ENCODE measurements at places on chromosomes 6 and 20.

GRCh38 chr20:50144362-50144761 is 9.2 kb downstream of the PEDS1 start:
- no peak for DNase-seq

- DNase-seq, result no peak
Measured at GRCh38 chr6:8436966-8437365, 1.6 kb upstream of the SLC35B3 start.

DNA sequence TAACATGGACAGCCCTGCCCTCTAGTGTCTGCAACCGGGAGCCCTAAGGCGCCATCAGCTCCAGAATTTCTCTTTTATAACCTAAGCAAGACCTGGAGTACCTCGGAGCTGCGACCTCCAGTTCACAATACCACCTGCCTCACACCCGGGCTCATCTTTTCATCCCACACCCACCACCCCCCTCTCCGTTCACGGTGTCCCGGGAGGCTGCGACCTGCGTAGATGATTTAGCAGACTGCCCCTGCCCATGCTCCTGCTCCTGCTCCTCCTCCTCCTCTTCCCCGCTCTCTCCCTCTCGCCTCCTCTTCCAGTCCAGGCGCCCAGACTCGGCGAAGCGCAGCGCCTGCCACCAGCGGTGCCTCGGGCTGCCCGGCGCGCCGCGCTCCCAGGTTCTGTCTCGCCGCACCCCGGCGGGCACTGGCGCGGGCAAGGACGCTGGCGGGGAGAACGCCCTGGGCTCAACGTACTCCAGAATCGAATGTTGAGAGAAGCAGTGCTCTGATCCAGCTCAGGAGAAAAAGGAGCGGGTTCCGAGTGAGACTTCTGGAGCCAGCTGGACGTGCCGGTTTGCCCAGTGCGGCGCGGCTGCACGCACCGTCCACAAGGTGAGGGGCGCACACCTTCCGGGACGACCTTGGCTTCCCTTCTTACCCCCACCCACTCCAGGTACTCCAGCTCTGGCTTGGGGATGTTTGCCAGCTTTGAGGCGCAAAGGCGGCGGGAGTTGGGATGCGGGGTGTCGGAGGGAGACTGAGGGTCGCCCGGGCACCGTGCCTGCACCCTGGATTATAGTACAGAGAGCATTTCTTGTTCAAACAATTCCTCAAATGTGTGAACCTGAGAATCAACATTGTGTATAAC is at the start of gene HTR1E:
TSS of gene HTR1E (plus strand) at position 310 of the 861 bp plus-strand sequence. CDS start 77,807 bp downstream, outside the sequence.
- DNase-seq, result no peak

- DNase-seq, result no peak
Measured at GRCh38 chr20:16745204-16745603, 3.0 kb upstream of the OTOR start.

DNA sequence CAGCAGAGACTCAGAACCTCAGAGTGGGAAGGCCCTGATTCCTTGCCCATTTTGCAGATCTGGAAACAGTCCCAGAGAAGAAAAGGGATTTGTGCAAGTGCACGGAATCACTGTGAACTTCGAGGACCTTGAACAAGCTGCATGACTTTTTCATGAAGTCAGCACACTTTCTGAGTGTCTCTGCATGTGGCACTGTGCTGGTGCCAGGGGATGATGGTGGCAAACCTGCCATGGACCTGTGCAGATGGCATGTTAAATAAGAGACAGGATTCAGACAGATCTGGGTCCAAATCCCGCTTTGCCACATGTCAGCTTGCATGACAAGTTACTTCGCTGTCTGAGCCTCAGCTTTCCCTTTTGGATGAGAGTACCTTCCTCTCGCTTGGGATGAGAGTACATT is 26.8 kb downstream of the ZNF831 start:
- DNase-seq, result no peak

DNA sequence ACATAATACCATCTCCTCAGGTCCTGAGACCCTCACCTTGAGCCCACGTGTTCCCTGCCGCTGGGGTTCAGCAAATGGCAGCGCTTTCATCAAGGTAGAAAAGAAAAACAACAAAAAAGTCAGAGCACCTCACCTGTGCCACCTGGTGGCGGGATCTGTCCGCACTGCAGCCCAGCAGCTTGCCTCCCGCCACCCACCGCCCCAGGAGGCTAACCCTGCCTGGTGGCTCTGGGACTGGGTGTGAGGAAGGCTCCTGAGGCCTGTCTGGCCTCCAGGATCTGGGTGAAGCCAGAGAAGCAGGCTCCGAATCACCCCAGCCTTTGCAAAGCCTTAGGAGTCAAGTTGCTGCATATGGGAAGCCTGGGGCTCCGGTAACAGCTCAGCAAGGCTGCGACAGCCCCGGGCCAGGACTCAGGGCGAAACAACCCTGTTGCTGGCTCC is 270.8 kb downstream of the BMP7 start:
- DNase-seq, result no peak

DNA sequence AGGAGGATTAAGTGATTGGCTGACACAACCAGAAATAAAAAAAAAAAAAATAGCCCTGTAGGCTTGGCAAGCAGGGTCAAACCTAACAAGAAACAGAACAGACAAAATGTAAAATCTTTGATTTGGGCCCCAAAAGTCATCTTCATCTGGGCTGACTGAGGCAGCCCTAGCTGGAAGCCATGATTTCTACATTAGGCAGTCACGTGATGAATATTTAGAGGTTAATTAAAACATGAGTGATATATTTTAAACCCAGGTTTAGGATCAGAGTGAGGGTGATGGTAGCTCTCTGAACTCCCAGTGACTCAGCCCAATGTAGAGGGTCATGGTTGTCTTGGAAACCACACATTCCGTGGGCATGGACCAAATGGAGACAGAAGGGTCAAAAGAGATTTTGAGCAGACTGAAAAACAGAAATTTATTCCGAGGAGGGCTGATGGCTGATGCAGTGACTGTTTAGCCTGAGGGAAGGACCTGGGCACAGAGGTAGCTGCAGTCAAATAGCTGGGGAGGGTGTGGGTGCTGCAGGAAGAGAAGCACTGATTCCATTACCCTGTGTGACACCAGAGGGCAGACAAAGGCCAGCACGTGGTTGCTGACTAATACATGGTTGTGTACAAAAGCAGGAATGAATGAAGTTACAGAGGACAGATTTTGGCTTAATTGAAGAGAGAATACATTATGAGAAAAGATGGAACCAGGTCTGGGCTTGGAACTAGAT is 573.1 kb upstream of the CHD6 start:
- DNase-seq, result no peak

DNA sequence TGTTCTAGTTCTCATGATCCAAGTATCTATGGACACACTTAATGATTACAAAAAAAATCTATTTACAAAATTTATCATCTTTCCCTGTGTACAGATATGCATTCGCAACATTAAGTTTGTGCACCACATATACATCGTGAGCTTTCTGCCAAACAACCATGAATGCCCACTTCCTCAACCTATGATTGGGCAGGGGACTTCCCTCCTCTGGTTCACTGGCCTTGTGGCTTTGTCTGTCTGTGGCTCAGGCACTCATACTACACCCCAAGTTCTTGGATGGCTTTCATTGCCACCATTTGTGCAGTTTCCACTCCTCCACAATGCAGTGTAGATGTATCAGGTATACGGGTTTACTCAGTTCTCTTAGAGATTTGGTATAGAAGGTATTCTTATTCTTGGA is 74.9 kb downstream of the HS3ST5 start:
- no peak for DNase-seq

DNA sequence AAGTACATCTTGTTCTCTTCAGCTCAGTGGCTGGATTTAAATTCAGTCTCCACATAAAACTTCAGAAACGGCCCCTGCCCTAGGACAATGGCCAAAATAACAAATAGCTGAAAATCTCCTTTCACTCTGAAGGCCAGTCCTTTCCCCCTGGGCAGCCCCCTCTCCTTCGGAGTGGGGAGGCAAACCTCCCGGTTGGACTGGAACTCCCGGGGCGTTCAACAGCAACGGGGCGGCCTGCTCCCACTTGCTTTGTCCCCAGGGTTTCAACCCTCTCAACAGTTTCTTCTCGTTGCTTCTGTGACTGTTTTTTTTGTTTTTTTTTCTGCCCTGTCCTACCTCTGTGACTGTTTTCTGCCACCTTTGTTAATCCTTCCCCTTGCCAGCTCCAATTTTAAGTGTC is 102.6 kb upstream of the DUSP22 start:
- no peak for DNase-seq

GRCh38 chr20:33009214-33010132 is 2.0 kb downstream of the BPIFB2 start:
- DNase-seq, result no peak

- DNase-seq, result no peak
Measured at GRCh38 chr20:34938466-34939163, 17.0 kb downstream of the GSS start.

- DNase-seq, result no peak
Measured at GRCh38 chr20:5195655-5196054, 68.8 kb downstream of the CDS2 start.

DNA sequence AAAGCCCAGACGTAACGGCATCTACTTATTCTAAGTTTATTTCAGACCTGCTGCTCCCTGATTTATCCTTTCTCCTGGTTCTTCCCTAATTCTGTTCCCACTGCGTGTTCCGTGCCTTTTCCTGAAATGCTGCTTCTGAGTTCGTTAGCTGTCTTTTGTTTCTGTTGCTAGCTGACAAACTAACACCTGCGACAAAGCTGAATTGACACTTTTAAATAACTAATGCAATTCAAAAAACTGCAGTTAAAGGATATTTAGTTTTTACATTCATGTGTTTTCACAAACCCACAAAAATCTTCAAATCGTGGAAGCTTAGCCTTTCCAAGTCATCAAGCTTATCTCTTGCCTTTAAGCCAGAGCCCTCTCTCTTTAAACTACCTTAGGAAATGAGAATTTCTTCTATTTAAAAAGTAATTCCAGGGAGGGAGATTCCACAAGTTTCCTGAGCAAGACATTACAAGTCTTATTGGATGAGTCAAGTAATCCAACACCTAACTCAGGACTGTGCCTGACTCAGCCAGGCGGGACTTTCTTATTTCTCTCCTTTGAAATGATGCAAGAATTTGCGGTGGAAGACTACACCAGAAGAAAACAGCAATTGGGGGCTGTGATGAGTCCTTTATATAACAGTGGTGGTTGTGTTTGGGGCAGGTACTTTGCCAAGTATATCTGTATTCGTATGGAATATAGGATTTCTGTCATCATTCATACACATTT is 6.3 kb downstream of the ADTRP start:
- DNase-seq, result peak; percentile 84

- DNase-seq, result no peak
Measured at GRCh38 chr6:112800916-112801315, 453.8 kb downstream of the RFPL4B start.

DNA sequence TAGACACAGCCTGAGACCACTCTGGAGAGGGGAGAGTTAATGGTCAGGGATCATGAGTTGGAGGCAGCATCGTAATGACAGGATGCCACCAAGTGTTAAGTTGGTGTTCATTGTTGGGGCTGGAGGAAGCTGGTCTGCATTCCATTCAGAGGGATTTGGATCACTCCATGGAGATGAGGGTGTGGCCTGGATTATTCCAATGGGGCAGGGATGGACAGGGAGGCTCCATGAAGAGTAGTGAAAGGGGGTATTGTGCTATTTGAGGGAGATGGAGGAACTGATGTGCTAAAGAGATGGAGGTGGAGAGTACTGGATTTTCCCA is 1.1 kb downstream of the SAPCD1 start:
- no peak for DNase-seq

DNA sequence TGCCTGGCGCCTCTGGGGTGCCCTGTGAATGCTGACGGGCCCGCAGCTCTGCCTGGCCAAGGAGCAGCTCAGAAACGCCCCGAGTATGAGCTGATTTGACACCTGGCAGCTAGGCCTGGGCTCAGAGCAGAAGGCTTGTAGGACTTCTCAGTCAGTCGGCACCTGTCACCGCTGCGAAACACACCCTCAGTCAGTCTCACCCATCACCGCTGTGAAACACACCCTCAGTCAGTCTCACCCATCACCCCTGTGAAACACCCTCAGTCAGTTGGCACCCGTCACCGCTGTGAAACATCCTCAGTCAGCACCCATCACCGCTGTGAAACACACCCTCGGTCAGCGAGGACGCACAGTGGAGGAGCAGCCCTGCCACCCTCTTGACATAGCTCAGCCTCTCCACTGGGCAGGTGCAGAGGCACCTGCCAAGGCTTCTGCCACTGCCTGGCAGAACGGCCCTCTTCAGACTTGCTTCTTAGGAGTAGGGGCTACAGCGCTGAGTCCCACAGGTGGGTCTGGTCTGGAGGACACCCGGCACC is 109.0 kb downstream of the PSMB1 start:
- DNase-seq, result no peak

- DNase-seq, result no peak
Measured at GRCh38 chr20:61094581-61094980, 157.5 kb upstream of the CDH4 start.

DNA sequence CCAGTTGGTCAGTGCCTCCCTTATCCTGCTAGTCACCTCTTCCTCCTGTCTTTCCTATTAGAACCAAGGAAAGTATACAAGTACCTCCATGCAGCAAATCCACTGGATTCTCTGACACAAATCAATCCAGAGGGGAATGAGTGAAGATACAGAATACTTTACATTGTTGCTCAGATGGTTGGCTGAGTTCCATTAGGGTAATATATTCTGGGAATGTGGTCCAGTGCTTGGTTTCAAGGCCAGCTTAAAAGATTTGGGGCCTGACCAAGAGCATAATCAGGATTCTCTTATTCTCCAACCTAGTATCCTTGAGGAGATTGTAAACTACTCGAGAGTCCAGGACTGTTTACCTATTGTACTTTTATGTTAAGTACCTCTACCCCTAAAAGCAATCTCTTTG is 23.0 kb downstream of the CARMIL1 start:
- DNase-seq, result no peak

DNA sequence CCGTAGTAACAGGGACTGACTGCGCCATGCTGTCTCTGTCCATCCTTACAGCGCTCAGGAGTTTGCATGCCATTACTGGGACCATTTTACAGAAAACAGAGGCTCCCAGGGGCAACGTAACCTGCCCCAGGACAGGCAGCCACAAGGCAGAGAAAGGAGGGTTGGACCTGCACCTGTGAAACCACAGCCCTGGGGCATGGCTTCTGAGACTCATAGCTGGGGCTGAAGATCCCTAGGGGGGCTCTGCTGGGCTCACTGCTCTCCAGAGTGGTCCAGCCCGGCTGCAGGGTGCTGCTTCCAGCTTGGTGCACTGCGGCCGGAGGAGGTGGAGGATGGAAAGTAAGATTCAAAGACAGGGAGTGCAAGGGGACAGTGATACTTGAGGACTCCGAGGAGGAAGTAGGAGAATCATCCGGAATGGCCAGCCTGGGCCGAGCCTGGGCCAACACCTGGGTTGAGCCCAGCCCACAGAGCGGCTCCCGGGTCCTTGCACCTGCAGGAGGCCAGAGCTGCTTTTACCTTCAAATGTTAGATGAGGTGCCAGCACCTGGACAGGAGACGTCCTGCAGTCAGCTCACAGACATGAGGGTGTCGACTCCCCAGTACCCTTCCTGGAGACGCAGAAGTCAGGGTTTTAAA is 183.2 kb downstream of the CDH4 start:
- no peak for DNase-seq

All from HS-27A (cell line).